ENCODE measurements at places on chromosomes 4 and X.

DNA sequence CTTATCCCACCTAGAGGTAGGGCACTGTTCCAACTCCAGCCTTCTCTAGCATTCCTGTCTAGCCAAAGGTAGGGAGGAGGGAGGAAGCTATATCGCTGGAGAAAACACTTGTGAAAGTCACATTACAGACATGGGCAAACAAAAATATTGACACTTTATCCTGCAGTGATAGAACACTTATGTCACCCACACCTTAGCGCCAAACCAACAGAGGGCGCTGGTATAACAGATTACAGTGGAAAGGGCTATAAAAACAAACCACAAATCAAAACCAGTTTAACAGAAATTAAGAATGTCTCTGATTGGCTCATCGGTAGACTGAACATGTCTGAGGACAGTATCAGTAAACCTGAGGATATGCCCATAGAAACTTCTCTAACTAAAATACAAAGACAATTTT lies 451.3 kb downstream of the TLL1 start:
- peak; percentile 32 for DNase-seq

GRCh38 chrX:126137899-126138298 lies 28.2 kb downstream of the DCAF12L2 start:
- no peak for DNase-seq

DNA sequence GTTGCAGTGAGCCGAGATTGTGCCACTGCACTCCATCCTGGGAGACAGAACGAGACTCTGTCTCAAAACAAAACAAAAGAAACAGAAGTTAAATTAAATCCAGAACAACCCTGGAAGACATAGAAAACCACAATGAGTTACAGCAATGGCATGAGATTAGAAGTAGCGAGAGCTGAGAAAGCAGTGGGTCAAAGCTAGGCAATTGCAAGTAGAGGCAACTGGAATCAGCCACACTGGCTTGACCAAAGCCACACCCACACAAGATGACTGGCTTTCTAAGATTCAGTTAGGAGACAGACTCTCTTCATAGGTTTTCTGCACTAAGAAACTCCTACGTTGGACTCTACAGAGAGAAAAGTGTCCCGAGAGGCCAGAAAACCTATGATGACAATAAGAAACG lies 443.0 kb downstream of the GPM6A start:
- DNase-seq = peak; percentile 77

- DNase-seq = no peak
Measured at GRCh38 chr4:11158971-11159370, 269.7 kb downstream of the HS3ST1 start.

DNA sequence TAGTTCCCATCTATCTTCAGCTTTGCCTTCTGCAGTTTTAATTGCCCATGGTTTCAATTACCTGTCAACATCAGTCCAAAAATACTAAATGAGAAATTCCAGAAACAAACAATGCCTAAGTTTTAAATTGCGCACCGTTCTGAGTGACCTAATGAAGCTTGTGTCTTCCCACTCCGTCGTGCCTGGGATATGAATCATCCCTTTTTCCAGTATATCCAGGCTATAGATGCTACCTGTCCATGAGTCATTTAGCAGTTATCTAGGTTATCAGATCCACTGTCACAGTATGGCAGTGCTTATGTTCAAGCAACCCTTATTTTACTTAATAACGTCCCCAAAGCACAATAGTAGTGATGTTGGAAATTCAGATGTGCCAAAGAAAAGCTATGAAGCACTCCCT lies 363.6 kb upstream of the FAM241A start:
- DNase-seq = no peak

DNA sequence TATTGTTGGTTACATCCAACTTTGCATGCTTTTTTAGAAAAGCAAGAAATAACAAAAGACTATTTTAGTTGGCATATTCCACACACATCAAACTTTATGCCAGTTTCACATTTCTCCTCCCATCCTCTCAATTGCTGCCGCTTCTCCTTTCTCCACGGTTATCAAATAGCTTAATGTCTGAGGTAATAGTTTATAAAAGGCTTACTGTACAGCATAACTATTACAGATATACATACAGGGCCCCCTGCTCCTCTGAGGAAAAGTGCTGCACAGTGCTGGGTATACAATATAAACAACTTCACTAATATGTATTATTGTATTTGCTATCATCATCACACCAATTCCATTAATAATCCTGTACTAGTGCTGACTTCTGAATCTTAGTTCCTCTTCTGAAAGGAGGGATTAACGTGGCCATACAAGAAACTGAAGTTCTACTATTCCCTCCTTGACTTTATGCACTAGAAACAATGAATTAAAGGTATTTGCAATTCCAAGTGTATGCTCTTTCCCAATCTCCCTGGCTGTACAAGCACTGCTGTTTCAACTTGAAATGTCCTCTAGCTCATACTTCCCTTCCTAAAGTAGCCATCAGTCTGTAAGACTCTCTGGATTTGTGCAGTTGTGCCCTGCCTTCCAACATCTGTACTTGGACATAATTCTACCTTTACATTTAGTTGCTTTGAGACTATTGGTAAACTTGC lies 2.5 kb downstream of the CCNI start:
- DNase-seq = no peak

- DNase-seq = no peak
Measured at GRCh38 chr4:138867404-138867803, 148.2 kb upstream of the NOCT start.

DNA sequence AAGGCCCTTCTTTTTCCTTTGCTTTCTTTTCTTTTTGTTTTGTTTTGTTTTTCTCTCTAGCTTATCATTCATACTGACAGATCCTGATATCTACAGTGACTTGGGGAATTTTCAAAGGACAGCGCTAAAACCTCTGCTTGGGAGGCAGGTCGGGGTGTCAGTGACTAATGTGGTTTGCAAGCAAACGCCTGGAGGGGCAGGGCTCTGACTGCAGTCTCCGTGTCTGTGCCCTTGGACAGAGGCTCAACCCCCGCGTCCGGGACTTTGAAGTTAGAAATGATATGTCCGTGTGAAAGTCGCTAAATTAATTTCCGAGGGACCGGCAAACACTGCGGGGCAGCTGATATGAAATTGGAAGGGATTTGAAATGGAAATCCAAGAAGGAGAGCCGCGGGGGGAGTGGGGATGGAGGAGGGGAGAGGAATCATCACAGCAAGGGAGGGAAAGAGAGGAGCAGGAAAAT lies 312.4 kb downstream of the DHRSX start:
- peak; percentile 37 for DNase-seq

GRCh38 chrX:13311560-13311959 lies 8.3 kb downstream of the ATXN3L start:
- no peak for DNase-seq

- DNase-seq = no peak
Measured at GRCh38 chr4:183618681-183619080, 40.3 kb downstream of the RWDD4 start.

- no peak for DNase-seq
Measured at GRCh38 chrX:68632491-68632890, 15.0 kb upstream of the STARD8 start.

All from EH (cell line).